Right kidney (tissue), 9 donors: ENCODE measurements at places on chromosomes 12 and 14.

DNA sequence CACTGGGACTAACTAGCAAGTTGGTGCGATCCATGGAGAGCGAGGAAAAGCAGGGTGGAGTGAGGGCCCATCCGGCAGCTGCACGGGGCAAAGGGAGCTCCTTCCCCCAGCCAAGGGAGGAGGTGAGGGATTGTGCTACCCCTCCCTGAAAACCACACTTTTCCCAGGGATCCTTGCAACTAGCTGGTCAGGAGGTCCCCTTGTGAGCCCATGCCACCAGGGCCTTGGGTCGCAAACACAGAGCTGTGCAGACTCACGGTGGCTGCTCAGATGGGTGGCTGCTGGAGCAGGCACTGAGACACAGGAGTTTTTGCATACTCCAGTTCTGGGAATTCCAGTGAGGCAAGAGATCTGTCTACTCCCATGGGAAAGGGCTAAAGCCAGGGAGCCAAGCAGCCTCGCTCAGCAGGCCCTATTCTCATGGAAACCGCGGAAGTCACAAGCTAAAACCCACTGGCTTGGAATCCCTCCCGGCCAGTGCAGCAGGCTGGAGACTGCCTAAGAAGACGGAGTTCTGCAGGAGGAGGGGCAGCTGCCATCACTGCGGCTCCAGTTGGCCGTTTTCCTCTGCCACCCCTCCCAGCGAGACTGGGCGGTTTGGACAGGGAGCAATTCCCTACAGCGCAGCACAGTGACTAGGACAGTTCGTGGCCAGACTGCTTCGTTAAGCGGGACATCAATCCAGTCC, 10.9 kb upstream of the ZNF705A start:
- DNase-seq = peak; percentile 46

DNA sequence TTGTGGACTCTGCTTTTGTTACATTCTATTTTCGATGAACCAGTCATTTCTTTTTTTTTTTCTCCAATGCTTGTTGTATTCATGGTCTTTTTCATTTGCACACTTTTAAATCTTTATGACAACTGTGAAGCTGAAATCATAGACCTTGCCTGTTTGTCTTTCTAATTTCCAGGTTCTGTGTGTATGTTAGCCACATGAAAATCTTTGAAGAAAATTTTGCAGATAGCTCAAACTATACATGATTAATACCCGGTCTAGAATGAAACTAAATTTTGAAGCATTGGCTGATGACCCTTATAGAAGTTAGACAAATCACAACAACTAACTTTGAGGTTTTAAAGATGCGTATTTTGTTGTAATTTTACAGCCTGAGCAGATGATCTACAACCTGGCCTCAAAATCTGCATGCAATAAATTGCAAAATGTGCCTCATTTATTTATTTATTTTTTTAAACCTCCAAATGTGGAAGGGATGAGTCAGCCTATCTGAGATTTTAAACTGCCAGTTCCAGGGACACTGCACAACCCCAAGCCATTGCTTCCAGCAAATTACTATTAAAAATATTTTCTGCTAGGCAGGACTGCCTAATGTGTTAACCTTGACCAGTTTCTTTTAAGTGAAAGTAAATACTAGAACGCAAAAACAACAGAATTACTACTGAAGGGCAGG, 96.3 kb upstream of the NAV3 start:
- no peak for DNase-seq

GRCh38 chr14:104891121-104891551, 26.1 kb downstream of the CEP170B start:
- DNase-seq = no peak

GRCh38 chr12:27193106-27193505, 51.0 kb upstream of the STK38L start:
- DNase-seq = no peak

DNA sequence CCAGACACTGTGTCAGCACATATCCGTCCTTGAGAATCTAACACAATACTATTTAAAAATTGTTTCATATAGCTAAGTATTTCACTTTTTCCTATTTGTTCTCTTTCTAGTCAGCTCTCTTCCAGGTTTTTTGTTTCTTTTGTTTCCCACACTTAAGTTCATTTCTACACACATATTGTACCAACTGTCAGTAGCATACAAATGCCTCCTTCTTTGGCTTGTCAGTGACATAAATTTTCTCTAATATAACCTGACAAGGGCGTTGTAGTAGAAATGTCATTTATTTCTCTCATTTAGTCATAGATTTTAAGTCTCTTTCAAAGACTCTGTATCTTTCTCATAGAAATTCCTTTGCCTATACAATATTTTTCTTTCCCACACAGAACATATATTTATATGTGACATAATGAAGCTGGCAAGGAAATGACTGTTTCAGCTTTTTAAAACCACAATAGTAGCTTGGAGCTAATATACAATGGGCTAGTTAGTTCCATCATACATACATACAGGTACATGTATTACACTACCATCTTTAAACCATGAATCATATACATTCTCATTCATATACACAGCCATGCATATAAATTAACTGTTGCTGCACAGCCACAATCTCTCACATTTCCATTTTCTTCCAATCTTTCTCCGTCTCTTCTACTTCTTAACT, 42.3 kb upstream of the EPS8 start:
- no peak for DNase-seq

DNA sequence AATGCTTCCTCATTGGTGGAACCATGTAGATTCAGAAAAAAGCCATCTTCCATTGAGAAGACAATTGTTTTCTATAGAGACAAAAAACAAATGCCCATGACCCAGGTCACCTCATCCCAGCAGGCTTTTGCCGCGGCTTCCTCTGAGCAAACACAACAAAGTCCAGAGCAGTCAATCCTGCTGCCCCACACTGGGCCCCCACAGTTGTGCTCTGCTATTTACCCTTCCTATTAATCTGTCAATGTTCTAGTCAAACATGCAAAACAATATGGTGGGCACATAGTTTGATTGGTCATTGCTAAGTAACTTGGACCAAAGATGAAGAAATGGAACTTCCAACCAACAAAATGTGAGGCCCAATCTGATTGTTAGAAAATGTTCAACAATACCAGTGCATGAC, 20.7 kb downstream of the C12orf42 start:
- no peak for DNase-seq

GRCh38 chr14:24377126-24377525, 9.1 kb downstream of the NFATC4 start:
- no peak for DNase-seq

GRCh38 chr12:111757361-111758119, 9.2 kb upstream of the ALDH2 start:
- DNase-seq = no peak

DNA sequence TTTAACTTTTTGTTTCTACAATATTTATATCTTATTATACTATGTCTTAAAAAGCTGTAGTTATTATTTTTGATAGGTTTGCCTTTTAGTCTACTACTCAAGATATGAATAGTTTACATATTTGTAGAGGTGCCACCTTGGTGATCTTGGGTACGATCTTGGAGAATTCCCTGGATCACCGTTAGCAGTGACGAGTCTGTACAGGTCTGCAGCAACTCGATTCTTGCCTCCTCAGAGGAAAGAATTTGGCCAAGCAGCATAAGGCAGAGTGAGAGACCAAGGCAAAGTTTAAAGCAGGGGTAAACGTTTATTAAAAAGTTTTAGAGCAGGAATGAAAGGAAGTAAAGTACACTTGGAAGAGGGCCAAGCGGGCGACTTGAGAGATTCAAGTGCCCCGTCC, 3.1 kb upstream of the TCTN2 start:
- no peak for DNase-seq

GRCh38 chr14:54450535-54450934, 9.4 kb upstream of the CNIH1 start:
- no peak for DNase-seq

DNA sequence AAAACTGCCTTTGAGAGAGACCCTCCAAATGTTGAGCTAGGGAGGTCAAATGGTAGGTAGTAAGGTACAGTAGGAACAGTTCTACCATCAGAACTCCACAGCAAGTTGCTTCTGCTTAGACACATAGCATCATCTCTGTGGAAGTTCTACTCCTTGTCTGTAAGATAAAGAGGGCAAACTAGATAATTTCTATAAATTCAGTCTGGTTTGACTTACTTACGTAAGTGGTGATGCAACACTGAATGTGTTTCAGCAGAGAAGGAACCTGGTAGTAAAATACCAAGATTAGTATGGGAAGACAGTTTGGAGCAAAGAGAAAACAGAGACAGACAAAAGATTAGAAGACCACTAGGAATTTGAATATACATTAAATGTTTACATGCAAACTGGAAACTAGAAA, 42.0 kb downstream of the KITLG start:
- no peak for DNase-seq

- no peak for DNase-seq
Observed at GRCh38 chr12:66060163-66060907, 70.2 kb downstream of the LLPH start.

- no peak for DNase-seq
Observed at GRCh38 chr14:90239139-90239538, 17.2 kb upstream of the PSMC1 start.

GRCh38 chr12:127823801-127824200, 443.2 kb upstream of the TMEM132C start:
- no peak for DNase-seq

- DNase-seq = no peak
Observed at GRCh38 chr12:69546693-69547438, 38.4 kb upstream of the CCT2 start.

DNA sequence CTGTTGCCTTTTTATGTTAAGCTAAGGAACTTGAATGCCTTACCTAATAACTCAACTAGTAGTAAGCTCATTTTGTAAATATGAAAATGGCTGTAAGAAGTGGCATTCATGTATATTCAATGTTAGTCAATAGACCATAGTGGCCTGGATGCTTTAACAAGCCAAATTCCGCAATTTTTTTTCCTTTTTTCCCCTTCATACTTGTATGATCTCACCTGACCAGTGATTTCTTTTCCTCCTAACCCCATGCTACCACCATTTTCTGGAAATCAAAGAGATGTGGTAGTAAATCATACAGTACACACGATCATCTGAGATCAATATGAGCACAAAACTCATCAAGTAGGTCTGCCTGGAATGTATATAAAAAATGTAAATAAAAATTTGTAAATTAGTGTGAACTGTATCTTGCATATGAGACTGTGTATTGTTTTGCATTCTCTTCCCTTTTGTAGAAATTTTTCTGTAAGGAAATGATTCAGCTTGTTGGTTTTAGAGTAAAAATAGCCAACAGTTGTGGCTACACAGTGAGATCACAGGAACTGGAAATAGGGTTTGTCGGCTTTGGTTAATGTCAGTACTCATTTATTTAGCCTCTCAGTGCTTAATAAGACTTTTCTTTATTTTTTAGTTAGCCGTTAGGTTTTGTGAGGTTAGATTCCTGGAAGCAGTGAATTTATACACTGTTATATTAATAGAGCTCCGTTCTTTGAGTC, 62.5 kb downstream of the ETNK1 start:
- DNase-seq = no peak

DNA sequence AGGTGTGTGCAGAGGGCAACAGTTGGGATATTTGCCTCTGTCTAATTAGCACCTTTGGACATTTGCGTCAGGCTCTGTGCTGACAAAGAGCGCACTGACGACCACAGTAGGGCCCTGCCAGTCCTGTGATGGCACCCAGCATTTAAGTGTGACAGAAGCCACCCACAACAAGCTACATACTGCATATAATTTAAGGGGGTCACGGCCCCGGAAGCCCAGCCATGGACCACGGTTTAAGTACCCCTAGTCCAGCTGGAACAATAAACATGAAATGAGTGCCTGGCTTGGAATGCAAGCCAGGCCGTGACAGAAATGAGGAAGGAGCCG, 16.8 kb upstream of the DYNC1H1 start:
- DNase-seq = no peak

DNA sequence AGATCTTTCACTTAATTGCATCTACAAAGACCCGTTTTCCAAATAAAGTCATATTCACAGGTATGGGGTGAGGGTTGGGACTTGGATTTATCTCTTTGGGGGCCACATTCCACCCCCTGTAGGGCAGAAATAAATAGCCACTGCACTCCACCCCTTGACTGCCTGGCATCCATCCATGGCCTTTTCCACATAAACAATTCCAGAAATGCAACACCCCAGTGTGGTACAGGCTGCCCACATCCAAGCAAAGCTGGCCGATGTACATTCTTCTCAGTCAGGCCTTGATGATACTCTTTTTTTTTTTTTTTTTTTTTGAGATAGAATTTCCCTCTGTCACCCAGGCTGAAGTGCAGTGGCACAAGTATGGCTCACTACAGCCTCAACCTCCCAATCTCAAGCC, 12.9 kb downstream of the DGLUCY start:
- DNase-seq = no peak

DNA sequence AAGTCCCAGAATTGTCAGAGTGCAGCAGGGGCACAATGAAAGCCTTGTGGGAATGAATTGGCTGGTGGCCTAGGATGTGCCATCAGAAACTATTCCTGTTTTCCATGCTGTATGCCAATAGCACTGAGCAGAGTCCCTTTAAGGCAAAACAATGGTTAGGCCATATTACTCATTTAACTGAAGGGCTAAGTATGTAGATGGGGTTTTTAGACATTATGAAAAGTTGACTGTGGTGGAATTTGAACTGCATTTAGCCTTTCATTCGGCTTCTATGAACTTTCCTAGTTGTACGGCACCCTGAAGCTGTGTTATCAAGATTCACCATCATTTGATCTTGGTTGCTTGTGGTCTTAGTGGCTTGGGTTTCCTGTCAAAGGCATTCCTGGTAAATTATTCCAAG, 24.8 kb downstream of the IL26 start:
- no peak for DNase-seq

DNA sequence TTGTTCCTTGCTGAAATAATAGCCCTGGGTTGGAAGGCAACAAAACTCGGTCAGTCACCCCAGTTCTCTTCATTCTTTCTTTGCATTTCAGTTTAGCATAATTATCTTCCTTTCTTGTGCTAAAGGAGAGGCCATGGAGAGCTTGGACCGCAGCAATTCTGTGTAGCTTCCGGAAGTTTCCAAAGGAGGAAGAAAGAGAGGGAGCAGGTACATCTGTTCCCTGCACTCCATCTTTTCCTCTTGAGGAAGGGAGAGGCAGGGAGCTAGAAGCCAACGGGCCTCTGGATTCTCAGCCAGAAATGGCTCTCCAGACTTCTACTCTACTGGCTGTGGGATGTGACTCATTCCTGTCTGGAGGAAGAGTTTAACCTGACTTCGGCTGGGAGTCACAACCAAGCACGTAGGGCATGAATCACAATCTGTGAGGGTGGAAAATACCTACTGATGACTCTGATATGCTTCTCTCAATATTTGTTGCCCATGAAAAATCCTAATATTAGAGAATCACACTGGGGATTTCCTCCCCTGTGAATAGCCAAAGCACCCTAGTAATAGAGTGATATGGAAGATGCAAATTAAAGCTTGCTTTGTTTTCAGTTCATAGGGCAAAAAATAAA, 17.0 kb downstream of the ANO6 start:
- no peak for DNase-seq
